ENCODE measurements at places on chromosomes 12 and 14.
A peak's percentile ranks its signal among the peaks of the same experiment; 100 is the strongest.

DNA sequence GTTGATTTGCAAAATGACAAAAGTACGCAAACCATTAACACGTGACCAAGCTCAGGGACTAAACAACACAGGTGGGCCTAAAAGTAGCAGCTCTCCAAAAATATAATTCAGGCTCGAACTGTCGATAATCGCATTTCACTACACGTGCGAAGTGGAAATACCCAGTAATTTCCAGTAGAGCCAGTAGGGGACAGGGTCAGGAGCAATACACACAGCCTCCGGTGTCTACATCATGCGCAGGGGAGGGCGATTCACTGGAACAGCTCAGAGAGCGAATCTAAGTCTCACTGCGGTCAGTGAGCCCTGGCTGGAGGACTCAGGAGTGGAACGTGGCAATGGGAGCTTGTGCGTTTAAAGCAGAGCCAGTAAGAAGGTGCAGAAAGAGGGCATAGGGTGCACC is 40.4 kb downstream of the SETD3 start:
- DNase-seq = no peak

DNA sequence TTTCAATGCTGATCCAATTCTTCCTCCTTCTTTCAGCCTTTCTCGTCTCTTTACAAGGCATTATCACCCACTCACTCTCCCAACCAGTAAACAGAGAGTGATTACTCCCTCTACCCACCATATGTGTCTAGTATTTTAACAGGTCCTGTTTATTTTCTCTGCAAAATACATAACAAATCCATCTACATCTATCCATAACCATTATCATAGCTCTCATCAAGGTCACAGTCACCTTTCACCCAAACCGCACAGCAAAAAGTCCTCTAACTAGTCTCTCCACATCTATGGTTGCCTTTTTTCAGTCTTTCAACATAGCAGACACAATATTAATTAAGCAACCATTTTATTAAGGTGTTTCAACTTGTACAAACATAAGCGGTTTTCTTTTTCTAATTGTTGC is 21.9 kb upstream of the RERG start:
- no peak for DNase-seq

- DNase-seq = no peak
These were observed 358.4 kb upstream of the SOX5 start for GRCh38 chr12:24307716-24308335.

DNA sequence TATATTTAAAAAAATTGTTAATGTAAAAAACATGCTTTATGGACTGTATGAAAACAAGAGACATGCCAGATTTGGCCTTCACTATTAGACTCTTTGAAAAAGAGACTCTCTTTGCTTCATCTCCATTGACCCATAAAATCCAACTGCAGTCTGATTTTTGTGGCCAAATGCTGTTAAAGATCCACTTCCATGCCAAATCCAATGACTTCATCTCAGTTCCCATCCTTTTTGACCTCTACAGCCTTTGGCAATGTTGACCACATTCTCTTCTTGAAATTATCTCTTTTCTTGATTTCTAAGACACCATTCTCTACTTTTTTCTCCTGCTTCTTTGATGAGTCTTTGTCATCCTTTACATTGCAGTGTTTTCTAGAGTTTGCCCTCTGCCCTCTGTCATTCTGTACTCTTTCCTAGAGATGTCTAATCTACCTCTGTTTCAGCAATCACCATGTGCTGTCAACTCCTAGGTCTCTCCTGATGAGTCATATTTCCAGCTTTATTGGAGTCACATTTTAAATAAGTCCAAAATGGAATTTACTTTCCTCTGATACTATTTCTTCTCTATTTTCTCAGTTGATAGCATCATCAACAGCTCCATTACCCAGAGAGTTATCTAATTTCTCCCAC is 2.4 kb downstream of the TMPRSS12 start:
- DNase-seq = no peak

DNA sequence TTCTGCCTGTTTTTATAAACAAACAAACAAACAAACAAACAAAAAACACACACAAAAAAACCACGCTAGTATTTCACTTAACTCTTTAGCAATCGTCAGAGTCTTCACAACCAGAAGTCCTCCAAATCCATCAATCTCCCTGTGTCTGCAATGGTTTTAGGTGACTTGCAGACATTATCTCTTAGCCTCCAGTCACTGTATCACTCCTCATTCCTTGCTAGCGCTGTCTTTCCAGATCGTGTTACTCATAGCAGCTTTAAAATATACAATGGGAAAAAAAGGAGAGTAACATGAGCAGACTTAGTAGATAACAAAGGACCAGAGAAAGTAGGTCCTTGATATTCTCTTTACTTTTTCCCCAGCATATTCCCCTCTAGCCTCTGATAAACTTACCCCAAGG is 15.5 kb upstream of the ETNK1 start:
- no peak for DNase-seq

DNA sequence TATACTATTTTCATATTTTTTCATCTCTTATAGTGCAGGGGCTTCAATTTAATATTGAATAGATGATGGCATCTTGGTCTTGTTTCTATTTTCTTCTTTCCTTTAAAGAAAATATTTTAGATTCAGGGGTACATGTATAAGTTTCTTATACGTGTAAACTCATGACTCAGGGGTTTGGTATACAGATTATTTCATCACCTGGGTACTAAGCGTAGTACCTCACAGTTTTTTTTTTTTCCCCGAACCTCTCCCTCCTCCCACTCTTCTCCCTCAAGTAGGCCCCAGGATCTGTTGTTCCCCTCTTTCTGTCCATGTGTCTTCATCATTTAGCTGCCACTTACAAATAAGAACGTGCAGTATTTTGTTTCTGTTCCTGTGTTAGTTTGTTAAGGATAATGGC is 172.6 kb downstream of the TMTC3 start:
- no peak for DNase-seq

DNA sequence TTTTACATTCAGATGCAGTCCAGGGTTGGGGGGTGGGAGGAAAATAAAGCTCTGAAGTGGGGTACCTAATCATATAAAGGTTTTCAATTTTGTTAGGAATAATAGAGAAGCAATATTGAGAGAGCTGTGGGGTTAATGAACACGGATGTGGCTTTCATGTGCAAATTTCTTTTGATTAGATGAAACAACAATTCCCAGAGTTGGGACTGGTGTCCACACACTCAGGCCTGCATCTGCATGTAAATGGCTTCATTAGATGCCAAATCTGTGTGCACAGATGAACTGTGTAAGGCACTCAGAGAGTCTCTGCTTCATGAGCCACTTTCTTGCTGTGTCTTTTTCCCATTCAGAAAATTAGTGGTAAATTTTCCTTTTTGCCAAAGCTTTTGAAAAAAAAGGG is 377.1 kb upstream of the NOVA1 start:
- no peak for DNase-seq

- no peak for DNase-seq
These were observed 3.1 kb downstream of the OTUB2 start for GRCh38 chr14:94029265-94029664.

DNA sequence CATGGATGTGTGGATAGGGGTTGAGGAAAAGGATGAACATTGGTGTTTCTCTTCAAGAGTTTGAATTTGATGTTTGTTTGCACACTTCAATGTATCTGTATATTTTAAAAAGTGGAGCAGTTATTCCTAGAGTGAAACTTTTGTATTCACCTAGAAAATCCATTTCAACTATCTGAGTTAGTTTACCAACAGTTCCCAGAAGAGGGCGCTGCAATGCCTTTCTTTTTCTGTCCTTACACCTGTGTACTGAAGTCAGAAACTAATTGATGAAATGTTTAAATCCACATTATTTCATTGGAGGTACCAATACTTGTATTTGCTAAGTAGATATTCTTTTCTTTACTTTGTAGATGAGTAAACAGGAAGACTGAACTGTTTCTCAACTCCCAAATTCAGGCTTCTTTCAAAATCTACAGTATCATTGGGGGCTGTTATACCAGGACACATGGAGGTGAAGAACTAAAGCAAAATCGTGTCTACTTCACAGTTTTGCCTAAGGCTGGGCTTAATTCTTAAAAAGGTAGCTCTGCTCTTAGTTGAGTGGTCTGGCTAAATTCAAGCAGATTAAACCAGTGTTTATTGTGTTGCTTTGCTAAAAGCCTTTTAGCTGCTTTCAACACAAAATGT is 26.6 kb upstream of the KLRB1 start:
- DNase-seq = no peak

GRCh38 chr14:100604709-100605108 is 17.5 kb upstream of the BEGAIN start:
- DNase-seq = no peak

- DNase-seq = no peak
These were observed 47.6 kb upstream of the ASPG start for GRCh38 chr14:104037903-104038302.

- no peak for DNase-seq
These were observed 55.9 kb downstream of the SOX5 start for GRCh38 chr12:23893611-23894010.

DNA sequence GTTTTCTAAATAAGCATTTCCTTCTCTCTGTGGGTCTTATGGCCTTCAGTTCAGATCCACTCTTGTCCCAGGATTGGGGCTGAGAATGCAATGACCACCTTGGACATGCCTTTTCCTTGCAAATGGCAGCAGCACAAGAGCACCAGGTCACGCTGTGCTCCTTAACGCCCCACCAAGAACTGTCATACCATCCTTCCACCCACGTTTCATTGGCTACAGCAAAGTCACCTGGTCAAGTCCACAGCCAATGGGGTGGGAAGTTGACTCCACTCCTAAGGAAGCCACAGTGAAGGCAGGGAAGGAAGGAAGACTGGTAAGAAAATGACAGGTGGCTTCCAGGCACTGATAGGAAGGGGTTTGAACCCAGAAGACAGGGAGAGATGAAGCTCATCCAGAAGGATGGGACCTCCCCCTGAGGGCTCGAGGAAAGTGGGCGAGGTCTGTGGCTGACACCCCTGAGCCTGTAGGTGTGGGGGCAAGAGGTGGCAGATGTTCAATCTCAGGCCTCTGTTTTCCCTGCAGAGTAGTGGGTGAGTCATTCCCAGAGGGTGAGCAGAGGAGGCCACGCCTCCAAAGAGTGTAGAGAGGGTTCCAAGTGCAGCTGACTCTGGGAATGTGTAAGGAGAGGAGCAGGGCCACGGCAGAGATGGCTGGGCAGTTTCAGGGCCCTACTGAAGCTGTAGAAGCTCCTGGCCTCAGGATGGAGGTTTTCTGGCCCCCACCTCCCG is 113.5 kb upstream of the VRK1 start:
- no peak for DNase-seq

DNA sequence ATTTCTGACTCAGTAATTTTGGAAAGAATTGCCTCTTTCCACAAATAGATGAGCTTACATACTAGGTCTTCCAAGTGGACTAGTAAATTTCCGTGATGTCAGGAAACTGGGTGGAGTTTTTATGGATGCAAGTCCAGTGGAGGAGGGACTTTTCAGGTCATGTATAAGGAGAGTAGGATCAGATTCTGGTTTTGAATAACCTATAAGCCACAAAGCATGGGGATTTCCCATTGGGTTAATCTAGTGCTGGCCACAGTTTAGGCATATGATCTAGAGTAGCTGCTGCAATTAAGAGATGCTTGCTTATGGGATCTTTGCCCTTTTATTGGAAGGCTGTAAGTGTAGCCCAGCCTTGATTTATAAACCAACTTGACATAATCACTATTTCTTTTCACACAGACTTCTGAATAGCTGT is 33.8 kb downstream of the STK38L start:
- peak; percentile 61 for DNase-seq

GRCh38 chr14:104694475-104694950 is 5.1 kb downstream of the INF2 start:
- DNase-seq = no peak

DNA sequence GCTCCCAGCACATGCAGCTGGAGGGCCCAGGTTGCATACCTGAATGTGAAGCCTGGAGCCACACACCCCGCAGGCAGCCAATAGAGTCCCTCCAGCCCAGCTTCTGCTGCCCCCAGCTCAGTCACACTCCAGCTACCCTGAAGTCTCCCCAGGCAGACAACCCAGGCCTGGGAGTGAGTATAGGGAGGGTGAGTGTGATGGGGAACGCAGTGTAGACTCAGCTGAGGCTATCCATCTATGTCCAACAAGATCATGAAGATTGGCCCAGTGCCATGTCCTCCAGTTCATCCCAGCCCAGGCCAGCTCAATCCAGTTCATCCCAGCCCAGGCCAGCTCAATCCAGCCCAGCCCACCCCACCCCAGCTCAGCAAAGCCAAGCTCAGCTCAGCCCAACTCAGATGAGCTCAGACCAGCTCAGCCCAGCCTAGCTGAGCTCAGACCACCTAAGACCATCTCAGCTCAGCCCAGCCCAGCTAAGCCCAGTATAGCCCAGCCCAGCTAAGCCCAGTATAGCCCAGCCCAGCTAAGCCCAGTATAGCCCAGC is 330.4 kb downstream of the TMEM121 start:
- DNase-seq = no peak

GRCh38 chr12:2509137-2509536 is 285.6 kb upstream of the FKBP4 start:
- no peak for DNase-seq

GRCh38 chr14:37623971-37624370 is 28.5 kb downstream of the TTC6 start:
- DNase-seq = no peak

- DNase-seq = no peak
These were observed 3.4 kb downstream of the CKB start for GRCh38 chr14:103519043-103519836.
